ENCODE measurements at places on chromosomes 2 and 18.

DNA sequence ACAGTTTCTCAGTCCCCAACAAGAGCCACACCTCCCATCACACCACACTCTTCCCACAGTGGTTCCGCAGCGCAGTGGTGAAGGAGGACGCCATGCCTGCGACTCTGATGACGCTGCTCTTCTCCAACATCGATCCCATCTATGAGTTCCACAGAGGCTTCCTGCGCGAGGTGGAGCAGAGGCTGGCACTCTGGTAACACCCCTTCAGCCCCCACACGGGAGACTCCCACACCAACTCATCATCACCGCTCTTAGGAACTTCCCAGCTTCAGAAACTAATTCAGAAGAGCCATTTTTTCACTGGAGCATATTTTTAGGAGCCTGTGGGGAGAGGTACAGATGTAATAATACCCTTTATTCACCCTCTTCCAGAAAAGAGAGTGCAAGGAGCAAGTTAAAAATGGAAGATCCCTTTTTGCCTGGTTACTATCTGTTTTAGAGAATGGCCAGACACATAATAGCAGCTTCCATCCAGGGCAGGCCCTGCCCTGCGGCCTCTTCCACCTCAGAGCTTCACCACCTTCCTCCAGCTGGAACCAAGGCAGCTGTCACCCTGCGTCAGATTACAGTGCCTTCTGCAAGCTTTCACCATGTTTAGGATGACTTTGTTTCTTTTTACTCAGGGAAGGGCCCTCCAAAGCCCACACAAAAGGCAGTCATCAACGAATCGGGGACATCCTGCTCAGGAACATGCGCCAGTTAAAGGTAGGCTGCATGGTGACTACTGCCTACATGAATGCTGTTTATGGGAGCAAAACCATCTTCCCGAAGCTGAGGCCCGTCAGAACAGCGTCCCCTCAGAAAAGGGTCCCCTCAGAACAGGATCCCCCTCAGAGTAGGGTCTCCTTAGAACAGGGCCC lies 44.9 kb downstream of the STK25 start:
- H3K27me3 ChIP-seq = no peaks in the 10 kb centered on the region
- no peak for DNase-seq
- H3K4me1 ChIP-seq = no peaks in the 10 kb centered on the region
- no peak overlapping the region for H3K4me3 ChIP-seq
- H3K27ac ChIP-seq = no peak overlapping the region

GRCh38 chr18:69380324-69380723 lies 20.4 kb upstream of the DOK6 start:
- H3K4me3 ChIP-seq = no peak overlapping the region
- DNase-seq = no peak
- no peaks in the 10 kb centered on the region for H3K36me3 ChIP-seq
- no peaks in the 10 kb centered on the region for H3K27me3 ChIP-seq
- H3K4me1 ChIP-seq = no peaks in the 10 kb centered on the region

DNA sequence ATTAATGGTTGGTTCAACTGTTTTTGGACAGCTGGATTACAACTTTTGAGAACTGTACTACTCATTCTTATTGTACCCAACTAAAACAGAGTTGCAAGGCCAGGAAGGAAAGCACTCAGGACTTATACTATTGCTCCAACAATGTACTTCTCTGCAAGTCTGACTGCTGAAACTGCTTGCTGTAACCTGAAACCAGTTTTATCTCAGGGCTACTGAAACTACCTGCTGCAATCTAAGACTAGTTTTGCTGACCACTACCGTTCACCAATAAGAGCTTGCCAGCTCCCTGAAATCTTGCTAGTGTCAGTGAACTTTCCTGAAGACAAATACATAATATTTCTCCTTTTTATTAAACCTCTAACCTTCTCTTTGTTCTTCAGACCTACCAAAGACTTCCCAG lies 157.3 kb downstream of the CDCA7 start:
- H3K27me3 ChIP-seq = no peaks in the 10 kb centered on the region
- no peak for DNase-seq
- H3K4me1 ChIP-seq = no peaks in the 10 kb centered on the region
- no peaks in the 10 kb centered on the region for H3K36me3 ChIP-seq
- H3K4me3 ChIP-seq = no peak overlapping the region
- H3K27ac ChIP-seq = no peak overlapping the region

DNA sequence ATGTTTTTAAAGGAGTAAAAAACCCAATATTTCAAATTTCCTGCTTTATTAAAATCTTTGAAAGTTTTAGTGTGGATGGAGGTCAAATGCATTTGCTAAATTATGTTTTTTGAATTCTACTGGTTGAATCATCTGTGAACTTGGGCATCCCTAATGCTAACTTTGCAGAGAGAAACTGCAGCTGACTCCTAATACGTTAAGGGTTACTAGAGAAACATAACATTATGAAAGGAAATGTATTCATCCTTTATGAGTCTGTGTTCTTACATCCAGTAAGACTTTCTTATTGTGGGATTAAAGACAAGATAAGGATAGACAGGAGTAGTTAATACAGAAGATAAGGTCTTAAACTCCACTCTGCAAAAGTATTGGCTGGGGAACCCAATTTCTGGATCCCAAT lies 140.6 kb downstream of the FAM124B start:
- H3K4me3 ChIP-seq = no peak overlapping the region
- H3K36me3 ChIP-seq = no peaks in the 10 kb centered on the region
- H3K4me1 ChIP-seq = no peaks in the 10 kb centered on the region
- DNase-seq = no peak

DNA sequence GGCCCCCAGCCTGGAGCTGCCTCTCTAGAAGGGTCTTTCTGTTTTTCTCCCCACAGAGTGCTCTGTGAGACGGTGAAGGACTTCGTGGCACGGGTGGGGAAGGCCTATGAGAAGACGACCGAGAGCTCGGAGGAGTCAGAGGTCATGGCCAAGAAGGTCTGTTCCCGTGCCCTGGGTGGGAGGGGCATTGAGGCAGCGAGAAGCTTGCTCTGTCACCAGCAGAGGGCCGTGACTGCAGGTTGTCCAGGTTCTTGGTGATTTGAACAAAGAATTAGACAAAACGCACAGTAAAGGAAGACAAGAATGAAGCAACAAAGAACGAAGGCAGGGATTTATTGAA lies 93.9 kb downstream of the DGKD start:
- peak; percentile 16 for DNase-seq
- no peak overlapping the region for H3K4me3 ChIP-seq
- H3K27ac ChIP-seq = no peak overlapping the region
- H3K4me1 ChIP-seq = no peaks in the 10 kb centered on the region

- H3K36me3 ChIP-seq = no peaks in the 10 kb centered on the region
- no peak overlapping the region for H3K27ac ChIP-seq
- H3K4me1 ChIP-seq = no peaks in the 10 kb centered on the region
These were observed 35.8 kb downstream of the RBKS start for GRCh38 chr2:27854229-27854862.

GRCh38 chr18:25284861-25285550 lies 67.0 kb downstream of the ZNF521 start:
- no peak for DNase-seq
- no peaks in the 10 kb centered on the region for H3K4me1 ChIP-seq
- H3K27ac ChIP-seq = no peak overlapping the region
- no peaks in the 10 kb centered on the region for H3K36me3 ChIP-seq

DNA sequence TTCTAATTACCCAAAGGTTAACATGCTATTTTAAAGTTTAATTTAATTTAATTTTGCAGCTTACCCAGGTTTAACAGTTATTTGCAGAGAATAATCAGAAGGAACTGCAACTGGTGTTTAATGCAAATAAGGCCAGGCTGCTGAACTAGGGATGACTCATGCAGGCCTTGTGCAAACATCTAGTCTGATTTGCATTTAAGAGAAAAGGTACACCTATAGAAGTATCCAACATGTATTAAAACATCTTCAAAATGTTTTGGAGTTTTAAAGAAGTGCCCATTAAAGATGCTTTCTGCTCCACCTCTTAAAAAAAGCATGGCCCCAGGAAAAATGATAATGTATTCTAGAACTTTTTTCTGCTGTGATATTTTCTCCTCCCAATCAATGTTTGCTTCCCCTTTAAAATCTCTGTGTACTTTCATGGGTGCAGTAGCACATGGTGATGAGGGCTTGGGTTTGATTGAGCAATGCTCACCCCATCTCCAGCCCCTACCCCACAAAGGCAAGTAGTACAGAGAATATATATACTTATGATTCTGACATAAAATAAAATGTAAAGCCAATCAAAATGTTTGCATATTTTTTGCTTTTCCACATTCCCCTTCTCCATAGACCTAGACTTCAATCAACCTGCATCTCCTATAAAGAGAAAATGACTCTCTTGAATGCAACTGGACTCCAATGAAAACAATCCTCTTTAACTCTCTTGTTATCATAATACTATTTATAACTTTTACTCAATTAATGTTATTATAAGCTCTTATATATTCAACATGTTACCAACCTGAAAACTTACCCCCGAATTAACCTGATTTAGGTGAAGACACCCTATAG lies 54.1 kb downstream of the ATP8B1 start:
- no peak for DNase-seq
- no peaks in the 10 kb centered on the region for H3K27me3 ChIP-seq
- H3K27ac ChIP-seq = no peak overlapping the region
- peaks cover 11% of the 10 kb centered on the region for H3K4me1 ChIP-seq
- H3K4me3 ChIP-seq = no peak overlapping the region

DNA sequence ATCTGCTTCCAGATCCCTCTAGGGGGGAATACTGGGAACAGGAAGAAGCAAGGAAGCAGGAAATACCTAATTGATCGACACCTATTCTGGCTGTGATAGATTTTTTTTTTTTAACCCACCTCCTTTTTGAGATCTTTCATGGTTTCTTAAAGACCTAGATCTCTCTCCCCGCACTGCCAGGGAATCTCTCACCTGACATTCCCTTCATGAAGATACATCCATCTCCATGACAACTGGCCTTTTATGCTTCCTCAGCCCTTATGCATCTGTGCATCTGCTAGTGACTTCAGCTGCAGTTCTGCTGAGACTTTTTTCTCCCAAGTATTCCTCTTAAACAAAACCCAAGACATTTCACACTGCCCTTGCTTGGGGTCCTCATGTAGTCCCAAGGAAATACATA lies 21.1 kb upstream of the CPO start:
- H3K4me1 ChIP-seq = no peaks in the 10 kb centered on the region
- H3K27me3 ChIP-seq = no peaks in the 10 kb centered on the region
- H3K36me3 ChIP-seq = no peaks in the 10 kb centered on the region
- no peak for DNase-seq
- H3K4me3 ChIP-seq = no peak overlapping the region

- no peaks in the 10 kb centered on the region for H3K27me3 ChIP-seq
- DNase-seq = no peak
- no peak overlapping the region for H3K27ac ChIP-seq
- no peaks in the 10 kb centered on the region for H3K4me1 ChIP-seq
These were observed 17.6 kb downstream of the LCLAT1 start for GRCh38 chr2:30464544-30465170.

Measured in DND-41 (cell line).